ENCODE measurements at places on chromosomes 12 and 14.
A peak's percentile ranks its signal among the peaks of the same experiment; 100 is the strongest.

GRCh38 chr14:88013750-88014349 is 8.9 kb downstream of the GPR65 start:
- peak; percentile 37 for DNase-seq

- peak; percentile 17 for DNase-seq
Measured at GRCh38 chr14:50726372-50727107, 58.4 kb upstream of the SAV1 start.

- no peak for DNase-seq
Measured at GRCh38 chr12:110677982-110678381, 10.9 kb downstream of the HVCN1 start.

DNA sequence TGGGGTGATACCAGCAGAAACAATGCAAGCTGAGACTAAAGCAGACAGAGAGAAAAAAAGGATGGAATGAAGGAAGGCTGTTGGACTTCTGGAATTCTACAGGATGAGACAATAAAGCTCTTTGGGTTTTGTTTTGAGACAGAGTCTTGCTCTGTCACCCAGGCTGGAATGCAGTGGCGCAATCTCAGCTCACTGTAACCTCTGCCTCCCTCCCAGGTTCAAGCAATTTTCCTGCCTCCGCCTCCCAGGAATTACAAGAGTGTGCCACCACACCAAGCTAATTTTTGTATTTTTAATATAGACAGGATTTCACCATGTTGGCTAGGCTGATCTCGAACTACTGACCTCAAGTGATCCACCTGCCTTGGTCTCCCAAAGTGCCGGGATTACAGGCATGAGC is 115.4 kb downstream of the EXOC5 start:
- DNase-seq, result no peak

- peak; percentile 84 for DNase-seq
Measured at GRCh38 chr14:64763801-64764621, 59.8 kb downstream of the PLEKHG3 start.

DNA sequence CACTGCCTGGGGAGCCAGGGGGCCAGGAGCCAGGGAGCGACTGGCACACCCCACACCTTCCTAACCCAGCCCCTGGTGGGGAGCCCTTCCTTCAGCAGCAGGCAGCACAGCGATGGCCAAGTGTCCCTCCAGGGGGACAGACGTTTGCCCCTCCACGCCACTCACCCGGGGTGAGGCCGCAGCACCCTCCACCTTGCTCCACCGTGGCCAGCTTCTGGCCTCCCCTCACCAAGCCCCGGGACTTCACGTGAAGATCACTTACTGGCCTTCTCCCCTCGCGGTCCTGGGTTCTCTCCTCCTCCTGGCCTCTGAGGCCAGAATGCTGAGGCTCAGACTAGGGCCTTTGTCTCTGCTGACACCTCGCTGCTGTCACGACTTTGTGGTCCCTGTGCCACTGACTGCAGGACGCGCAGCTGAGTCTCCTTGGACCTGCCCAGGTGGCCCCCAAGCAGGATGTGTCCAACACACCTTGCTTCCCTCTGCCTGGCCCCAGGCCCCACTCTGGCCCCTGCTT is 3.5 kb upstream of the ASPG start:
- DNase-seq, result peak; percentile 7

DNA sequence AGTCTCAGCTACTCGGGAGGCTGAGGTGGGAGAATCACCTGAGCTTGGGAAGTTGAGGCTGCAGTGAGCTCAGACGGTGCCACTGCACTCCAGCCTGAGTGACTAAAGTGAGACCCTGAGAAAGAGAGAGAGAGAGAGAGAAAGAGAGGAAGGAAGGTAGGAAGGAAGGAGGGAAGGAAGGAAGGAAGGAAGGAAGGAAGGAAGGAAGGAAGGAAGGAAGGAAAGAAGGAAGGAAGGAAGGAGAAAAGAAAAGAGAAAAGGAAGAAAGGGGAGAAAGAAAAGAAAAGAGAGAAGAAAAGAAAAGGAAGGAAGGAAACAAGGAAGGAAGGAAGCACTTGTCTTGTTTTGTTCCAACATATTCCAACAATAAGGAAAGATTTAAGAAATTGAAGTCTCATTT is 7.8 kb downstream of the PRKD1 start:
- DNase-seq, result no peak

DNA sequence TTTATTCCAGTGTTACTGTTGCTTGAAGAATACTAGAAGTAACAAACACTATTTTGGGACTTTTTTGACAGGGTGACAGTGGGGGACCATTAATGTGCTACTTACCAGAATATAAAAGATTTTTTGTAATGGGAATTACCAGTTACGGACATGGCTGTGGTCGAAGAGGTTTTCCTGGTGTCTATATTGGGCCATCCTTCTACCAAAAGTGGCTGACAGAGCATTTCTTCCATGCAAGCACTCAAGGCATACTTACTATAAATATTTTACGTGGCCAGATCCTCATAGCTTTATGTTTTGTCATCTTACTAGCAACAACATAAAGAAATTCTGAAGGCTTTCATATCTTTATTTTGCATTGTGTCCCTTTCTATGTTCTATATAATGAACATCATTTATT is 44.5 kb downstream of the TMPRSS12 start:
- no peak for DNase-seq

- DNase-seq, result no peak
Measured at GRCh38 chr12:75103822-75104221, 105.8 kb downstream of the KCNC2 start.

DNA sequence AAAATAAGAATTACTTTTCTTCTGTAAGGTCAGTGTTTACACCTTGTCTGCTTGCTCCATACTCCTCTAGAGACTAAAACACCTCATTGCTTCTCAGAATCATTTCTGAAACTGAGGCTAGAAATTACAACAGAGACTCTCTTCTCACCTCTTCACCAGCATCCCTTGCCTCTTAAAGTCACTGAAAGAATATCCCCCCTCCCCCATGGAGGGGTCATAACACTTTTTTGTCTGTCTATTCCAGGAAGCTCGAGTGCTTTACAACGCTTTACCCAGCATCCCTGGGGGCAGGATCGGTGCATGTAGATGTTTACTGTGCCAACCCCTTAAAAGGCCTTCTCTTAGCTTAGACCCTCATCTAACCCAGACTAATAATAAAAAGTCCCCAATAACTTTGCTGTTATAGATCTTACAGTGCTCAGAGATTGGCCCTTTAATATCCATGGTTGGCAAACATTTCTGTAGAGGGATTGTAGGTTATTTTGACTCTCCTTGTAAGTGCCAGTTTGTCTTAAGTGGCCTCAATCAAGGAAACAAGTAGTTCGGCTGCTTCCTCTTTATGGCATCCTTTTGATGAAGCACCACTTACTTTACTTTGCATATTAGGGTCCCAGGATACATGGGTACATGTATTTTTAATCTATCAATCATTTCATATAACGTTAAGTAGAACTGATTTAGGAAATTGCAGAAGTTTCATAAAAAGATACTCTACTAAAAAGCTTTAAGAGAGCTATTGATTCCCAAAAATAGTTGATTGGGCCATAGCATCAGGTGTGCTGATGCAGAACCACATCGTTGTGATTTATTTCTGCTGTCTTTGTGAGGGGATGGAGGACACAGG is 29.3 kb downstream of the PRKCH start:
- no peak for DNase-seq

DNA sequence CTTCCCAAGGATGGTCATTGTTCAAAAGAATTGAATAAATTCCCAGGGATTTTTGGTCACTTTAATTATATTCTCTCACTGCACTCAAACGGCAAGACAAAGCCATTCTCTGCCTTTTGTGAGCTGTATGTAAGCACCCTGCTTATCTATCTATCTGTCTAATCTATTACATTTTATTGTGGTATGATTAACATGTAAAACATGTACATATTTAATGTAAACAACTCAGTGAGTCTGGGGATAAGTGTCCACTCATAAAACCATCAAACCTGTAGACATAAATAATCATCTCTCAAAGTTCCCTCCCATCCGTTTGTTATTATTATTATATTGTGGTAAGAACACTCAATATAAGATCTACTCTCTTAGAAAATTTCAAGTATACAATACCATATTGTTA is 167.1 kb downstream of the CAND1 start:
- DNase-seq, result no peak

DNA sequence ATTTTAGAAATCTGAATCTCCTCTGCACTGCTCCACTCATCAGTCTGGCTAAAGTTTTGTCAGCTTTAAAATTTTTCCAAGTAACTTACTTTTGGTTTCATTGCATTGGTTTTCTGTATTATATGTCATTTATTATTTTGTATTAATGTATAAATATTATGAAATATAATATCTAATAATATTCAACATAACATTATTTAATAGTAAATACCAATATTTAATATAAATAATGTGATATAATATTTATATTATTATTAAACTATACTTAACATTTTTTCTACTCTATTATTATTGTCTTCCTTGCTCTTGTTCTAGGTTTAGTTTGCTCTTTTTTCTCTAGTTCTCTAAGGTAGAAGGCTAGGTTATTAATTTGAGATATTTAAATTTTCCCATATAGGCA is 512.1 kb downstream of the AACS start:
- no peak for DNase-seq

GRCh38 chr14:98766818-98767217 is 505.2 kb downstream of the BCL11B start:
- DNase-seq, result no peak

GRCh38 chr14:105087308-105087962 is 22.2 kb upstream of the GPR132 start:
- peak; percentile 52 for DNase-seq

DNA sequence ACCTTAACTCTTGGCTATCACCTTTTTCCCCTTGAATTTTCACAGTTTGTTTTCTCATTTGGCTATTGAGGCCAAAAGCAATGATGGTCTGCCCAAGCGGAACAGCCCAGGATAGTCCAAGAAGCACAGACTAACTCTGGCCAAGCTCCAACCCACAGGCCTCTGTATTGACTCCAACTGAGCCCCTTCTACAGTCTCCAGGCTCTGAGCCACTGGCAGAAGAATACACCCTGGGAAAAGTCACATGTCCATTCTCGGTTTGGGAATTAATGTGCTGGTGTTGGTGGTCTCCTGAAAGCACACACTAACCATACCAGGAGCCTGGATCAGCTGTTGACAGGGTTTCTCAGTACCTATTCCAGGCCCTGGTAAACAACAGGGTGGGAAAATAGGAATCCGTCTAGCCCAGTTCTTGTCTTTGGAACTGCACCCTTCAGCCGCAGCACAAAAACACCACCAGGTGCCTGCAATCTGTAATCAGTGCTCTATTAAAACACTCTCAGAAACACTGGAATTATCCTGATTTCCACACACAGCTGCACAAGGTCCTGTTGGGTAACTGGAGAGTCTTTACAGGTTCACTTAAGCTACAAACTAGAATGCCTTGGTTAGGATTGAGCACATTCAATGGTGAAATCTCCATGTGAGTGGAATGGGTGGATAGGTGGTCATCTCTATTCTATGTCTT is 63.6 kb downstream of the STXBP6 start:
- DNase-seq, result no peak

GRCh38 chr12:100251917-100252316 is 15.0 kb downstream of the DEPDC4 start:
- DNase-seq, result no peak

GRCh38 chr14:54309615-54310014 is 87.2 kb upstream of the CDKN3 start:
- DNase-seq, result no peak

DNA sequence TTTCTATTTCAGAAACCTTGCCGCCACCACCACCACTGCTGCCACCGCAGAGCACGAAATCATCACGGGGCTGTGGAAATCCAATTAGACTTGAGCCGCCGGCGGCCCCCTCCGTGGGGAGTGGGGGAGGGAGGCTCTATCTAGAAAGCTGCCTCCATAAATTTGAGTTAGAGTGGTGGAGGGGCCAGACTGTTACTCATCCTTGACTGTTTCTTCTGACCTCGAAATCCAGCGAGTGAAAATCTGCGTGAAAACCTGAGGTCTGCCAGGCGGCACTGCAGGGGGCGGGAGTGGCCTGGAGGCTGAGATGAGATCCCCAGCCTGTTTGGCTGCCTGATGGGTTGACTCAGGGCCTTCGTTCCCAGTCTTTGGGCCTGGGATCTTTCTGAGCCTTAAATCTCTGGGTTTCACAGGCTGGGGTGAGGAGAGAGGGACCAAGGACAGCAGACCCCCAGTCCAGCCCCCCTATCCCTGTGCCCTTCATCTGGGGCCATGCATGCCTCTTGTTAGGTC is 29.9 kb downstream of the TSPAN9 start:
- no peak for DNase-seq

DNA sequence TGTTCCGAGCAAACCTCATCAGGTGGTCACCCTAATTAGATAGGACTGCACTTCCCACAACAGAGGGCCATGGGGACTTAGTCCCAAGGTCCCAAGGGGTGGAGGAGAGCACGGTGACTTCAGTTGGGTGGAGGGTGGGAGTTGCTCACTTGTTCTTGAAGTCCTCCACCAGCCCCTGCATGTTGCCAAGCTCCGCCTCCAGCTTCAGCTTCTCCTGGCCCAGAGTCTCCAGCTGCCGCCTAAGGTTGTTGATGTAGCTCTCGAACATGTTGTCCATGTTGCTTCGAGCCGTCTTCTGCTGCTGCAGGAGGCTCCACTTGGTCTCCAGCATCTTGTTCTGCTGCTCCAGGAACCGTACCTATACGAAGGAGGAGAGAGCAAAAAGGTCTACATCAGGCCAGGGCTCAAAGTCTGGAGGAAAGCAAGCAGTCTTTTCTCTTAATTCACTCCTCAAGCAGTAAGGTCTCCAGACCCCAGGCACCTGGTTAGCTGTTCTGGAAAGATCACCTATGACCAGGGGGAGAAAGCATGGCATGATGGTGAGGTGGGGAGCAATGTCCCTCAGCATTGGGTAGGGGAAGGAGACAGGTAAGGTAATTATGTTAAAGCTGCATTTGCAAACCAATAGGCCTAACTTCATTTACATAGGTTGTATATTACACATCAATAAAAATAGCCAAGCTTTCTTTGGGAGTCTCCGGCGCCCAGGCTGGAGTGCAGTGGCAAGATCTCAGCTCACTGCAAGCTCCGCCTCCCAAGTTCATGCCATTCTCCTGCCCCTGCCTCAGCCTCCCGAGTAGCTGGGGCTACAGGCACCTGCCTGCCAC is 2.9 kb downstream of the KRT8 start:
- DNase-seq, result no peak

DNA sequence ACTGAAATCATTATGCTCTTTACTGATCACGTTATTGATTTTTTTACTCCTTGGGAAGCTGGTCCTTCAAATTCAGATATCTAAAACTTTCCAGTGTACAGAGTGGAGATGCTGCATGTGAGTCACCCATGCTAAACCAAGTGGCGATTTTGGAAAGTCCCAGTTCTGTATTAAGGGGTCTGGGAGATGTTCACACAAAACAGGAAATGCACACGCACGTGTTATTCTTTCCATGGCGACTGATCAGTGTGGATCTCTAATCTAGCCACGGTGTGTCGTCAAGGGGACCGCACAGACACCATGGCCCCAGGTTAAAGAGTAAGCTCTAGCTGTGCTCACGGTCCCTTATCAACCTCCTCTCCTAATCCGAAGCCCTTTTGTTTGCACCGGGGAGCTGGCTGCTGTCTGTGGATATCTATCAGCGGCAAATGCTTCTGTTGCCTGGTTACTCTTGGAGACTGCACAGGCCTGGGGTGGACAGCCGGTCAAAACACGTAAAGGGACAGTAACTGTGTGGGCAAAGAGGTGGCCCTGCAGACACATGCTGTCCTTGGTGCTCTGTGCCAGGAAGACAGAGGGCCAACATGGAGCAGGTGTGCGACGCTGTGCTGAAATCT is 96.6 kb downstream of the RIMBP2 start:
- no peak for DNase-seq
